ENCODE measurements at places on chromosomes 3 and 15.
A peak's percentile ranks its signal among the peaks of the same experiment; 100 is the strongest.

DNA sequence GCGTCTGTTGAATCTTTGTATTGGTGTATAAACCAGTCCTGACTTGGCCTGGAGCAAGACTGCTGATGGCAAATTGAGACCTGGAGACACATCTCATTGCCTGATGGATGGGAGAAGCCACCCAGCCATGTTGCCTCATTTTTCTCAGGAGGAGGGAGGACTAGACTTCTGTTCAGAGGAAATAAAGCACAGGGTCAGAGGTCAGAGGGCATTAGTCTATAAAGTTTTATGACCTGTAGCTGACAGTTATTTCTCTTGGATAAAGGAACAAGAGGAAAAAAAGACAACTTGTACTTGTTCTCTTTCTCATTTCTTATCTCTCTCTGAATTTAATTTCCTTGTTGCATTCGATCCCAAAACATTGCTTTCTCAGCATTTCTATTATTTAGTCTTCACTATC lies 775.9 kb downstream of the SQOR start:
- no peak for DNase-seq

DNA sequence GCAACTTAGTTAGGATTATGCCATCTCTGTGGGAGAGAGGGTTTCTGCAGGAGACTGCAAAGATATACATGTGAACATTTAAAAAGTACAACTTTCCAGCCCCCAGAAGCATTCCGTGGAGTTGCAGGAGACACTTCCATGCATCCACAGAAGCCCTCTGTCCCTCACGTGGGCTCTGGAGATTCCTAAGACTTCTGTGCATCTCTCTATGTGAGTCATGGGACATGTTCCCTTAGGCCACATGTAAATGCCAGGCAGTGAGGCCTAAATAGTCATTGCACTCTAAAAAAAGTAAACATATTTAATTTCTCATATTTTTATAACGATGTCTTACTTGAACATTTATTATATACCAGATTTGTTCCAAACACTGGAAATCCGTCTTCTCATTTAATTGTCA lies 126.5 kb upstream of the ROPN1 start:
- DNase-seq: no peak

DNA sequence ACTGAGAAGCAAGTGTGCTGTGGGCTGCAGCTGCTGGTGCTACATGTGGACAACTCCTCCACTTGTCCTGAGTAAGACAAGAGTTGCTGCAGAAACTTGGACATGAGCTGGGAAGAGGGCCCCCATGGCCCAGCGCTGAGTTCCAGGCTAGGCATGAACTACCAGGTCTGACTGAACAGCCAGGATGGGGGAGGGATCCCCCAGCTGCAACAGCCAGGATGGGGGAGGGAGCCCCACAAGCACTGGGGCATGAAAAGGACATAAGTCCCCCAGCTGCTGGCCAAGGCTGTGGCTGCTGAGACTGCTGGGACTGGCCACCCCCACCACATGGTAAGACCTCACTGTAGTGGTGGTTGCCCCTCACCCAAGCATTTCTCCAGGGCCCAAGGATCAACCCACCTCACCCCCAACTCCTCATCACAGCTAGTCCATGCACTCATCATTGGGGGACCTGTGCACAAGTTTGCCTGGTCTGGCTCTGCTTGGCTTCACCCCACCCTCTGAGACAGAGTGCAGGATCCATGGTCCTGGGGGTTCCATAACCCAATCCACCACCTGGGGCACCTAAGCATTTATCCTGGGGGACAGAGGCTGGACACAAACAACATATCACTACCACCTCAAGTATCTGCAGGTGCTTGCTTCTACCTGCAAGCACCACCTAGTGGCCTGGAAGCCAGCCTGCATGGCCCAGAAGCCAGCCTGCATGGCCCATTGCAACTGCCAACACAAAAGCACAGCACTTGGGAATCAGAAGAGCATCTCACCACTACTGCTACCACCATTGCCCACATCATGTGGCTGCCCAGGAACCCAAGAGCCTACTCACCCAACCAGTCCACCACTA lies 84.5 kb upstream of the STT3B start:
- DNase-seq: no peak

- DNase-seq: no peak
These were observed 8.0 kb downstream of the FAM174B start for GRCh38 chr15:92647467-92648163.

- DNase-seq: no peak
These were observed 33.3 kb downstream of the PEAK1 start for GRCh38 chr15:77386626-77387025.

- peak; percentile 2 for DNase-seq
These were observed 645.6 kb upstream of the CBLB start for GRCh38 chr3:106514431-106514830.

- DNase-seq: no peak
These were observed 125.5 kb downstream of the DIPK2A start for GRCh38 chr3:144097163-144097562.

- DNase-seq: no peak
These were observed 327.6 kb downstream of the GRM7 start for GRCh38 chr3:7188551-7188950.

- DNase-seq: no peak
These were observed 26.0 kb downstream of the TARS3 start for GRCh38 chr15:101698314-101698713.

- DNase-seq: no peak
These were observed 27.0 kb downstream of the OPA1 start for GRCh38 chr3:193620057-193620456.

GRCh38 chr3:155149494-155149893 lies 69.4 kb downstream of the MME start:
- no peak for DNase-seq

DNA sequence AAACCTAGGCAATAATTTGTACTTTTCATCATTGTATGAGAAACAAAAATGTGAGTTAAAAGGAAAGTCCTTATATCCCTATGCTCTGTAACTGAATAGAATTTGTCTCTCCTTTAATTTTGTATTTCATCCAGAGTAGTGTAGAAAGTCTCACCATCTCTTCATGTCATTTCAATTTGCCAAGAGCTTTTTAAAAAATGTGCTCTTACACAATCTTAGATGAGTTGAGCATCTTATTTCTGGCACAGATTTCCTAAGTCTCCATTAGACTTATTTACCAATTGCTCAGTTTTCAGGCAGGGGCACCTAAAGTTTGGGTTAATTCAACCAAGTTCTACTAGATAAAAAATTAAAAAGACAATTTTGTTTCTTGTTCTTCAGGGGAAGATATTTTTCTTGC lies 201.5 kb upstream of the RBMS3 start:
- no peak for DNase-seq

- no peak for DNase-seq
These were observed 78.5 kb downstream of the TRAK1 start for GRCh38 chr3:42169579-42170120.

DNA sequence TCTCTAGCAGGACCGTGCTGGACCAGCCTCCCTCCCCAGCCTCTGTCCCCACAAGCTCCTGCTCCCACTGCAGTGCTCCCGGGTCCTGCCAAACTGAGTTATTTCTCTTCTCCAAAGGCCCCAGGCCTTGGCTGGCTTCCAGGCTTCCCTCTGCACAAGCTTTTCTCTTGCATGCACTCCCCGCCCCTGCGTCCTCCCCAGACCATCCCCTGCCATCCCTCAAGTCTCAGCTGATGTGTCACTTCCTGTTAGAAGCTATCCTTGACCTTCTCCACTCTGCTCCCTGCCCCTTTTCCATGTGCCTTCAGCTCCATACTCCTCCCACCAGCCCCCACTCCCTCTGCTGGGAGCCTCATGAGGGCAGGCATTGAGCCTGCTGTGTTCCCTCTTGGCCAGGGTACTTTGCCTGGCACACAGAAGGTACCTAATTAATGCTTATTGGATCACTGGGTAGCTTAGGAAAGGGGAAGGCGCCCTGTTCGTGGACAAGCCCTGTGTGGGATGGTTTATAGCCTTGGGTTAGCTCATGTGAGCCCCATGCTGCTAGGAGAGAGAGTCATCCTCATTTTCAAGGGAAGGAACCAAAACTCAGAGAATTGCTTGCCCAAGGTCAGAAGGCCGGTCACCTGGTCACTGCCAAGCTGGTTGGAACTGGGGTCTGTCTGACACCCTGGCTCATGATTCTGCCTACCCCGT lies 56.4 kb downstream of the FEM1B start:
- no peak for DNase-seq

GRCh38 chr3:185657691-185658503 lies 71.8 kb downstream of the SENP2 start:
- DNase-seq: no peak

DNA sequence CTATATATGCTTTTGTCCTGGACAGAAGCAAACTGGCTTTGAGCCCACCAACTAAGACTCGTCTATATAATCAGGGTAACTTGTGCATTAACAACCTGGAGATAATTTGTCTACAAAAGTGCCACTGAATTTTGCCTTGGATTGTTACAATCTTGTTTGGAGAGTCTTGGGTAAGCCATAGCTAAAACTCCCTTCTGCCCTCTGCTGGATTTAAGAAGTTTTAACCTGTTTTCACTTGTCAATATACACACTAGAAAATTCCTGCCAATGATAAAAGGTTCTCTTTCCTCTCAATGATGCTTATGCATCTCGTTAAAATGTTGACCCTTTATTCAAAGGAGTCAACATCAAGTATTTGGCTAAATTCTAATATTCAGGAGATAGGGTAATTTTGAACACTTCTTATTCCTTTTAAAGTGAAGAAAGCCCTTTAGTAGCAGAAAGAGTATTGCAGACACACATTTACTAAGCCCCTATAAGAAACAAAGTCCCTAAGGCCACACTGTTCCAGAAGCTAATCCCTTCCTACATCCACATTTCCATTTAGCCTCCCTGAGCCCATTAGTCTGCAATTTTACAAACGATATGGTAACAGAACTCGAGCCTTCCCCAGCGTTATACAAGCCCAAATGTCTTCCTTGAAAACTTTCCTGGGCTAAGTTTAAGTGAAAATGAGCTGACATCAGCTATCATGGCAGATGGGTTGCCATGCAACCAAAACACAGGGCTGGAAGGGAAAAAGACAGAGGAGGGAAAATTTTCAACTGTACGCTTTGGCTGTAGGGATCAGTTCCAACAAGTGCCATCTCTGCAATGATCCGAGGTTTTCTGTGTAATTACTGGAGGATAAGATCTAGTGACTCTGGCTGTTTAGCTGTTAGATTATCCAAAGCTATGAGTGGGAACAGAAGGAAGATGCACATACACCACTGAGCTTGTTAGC lies 75.9 kb upstream of the FGF12 start:
- DNase-seq: peak; percentile 36

DNA sequence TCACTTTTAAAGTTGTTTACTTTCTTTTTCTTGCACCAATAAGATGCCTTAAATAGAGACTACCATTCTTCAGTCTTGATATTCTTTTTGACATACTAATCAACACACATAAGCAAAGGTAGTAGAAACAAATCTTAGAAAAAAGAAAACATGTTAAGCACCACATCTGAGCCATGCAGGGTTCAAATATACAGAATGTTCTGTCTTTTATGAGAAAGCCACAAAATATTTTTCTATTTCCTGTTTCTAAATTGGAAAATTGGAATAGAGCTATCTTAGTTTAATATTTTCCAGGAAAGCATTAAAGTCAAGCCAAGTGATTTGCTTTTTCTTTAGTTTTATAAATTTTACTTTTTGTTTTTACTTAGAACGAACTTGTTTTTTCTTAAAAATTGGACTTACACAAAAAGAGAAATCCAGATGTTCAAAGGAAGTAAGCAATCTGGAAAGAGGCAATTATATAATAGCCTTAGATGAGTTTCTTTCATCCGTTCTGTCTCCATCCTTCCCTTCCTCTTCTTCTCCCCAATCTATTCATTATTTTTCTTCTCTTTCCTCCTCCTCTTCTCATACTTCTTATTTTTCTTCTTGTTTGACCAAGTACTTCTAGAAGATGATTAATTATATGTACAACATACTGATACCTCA lies 731.7 kb downstream of the SQOR start:
- no peak for DNase-seq

- no peak for DNase-seq
These were observed 32.2 kb upstream of the SNRK start for GRCh38 chr3:43254125-43254524.

GRCh38 chr3:13543253-13543652 lies 5.7 kb upstream of the FBLN2 start:
- DNase-seq: no peak

DNA sequence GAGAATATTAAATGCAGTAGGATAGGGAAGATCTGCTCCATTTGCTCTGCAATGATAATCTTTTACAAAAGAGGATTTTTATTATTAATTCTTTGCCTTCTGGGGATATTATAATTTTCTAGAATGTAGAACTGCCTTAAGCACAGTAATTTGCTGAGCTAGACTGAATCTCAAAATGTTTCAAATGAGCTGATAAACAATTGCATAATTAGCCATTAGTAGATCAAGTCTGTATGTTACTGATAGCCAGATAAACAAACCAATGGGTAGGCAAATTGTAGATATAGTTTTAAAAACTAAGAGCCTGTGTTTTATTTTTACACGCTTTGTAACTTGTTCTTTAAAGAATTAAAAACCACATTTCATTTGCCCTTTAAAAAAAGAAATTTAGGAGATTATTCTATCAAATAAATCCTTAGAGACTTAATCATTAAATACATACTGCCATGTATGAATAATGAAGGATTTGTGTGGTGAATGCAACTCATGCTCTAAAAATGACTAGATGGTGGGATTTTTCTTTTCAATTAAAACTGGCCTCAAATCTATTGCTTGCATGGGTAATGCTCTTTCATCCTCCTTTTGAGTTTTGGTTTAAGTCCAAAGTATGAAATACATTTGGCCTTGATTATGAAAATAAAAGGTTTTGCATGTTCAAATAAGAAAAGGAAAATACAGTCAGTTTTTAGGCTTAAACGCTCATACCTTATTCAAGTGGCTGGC lies 32.6 kb upstream of the NANOGP8 start:
- no peak for DNase-seq
